HFFc6 (cell line): ENCODE measurements at places on chromosomes 4 and X.

DNA sequence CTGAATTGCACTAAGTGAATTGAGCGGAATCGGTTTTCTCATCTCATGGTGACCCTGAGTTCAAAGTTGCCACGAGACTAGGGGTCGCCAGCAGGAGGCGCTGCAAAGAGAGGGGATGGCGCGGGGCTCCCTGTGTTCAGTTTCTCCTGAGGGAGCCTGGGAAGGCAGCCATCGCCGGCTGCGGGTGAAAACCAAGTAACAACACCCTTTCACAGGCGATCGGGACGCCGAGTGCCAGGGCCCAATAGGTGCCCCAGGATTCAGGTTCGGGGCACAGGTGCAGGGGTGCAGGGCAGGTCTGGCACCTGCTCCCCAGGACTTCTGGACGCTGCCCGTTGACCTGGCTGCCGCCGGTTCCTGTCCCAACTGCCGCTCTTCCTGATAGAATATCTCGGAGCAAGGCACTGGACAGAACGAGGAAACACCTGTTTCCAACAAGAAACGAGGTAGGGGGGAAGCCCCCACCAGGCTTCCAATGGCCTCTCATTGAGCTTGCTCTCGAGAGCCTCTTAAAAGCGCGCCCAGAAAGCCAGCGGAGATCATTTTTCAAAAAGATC lies 1.1 kb upstream of the FGF16 start:
- H3K36me3 ChIP-seq = no peaks in the 10 kb centered on the region
- no peaks in the 10 kb centered on the region for H3K27me3 ChIP-seq
- H3K27ac ChIP-seq = no peak overlapping the region

- H3K27ac ChIP-seq = no peak overlapping the region
- H3K4me3 ChIP-seq = no peak overlapping the region
- peaks cover 10% of the 10 kb centered on the region for H3K27me3 ChIP-seq
Observed at GRCh38 chr4:56575820-56576429, 70.3 kb downstream of the ARL9 start.

- DNase-seq = no peak
- H3K36me3 ChIP-seq = peaks cover 7% of the 10 kb centered on the region; the same call in 1 of the 2 replicates
Observed at GRCh38 chr4:74294681-74295080, 13.6 kb upstream of the EPGN start.

- H3K27me3 ChIP-seq = peaks cover 4% of the 10 kb centered on the region; the same call in 1 of the 2 replicates
- peaks cover 7% of the 10 kb centered on the region; the same call in 1 of the 2 replicates for H3K36me3 ChIP-seq
- H3K27ac ChIP-seq = no peak overlapping the region
- no peak for DNase-seq
Observed at GRCh38 chr4:141977433-141977832, 341.1 kb downstream of the IL15 start.

DNA sequence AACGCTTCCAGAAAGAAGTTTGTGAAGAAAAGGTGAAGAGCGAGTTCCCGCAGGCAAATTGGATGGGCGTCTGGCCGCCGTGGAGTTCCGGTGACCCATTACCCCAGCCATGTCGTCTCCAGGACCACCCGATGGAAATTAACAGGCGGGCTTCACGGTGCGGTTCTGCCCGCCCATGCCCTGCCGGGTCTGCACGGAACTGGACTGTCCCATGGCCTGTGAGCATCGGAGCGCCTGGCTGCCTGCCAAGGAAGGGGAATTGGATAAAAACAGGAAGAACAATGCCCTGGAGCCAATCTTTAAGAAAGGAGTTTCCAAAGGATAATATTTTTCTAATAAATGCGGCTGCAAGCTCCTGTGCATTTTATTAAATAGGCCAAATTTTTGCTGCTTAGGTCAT lies 319.8 kb upstream of the SLC7A11 start:
- H3K36me3 ChIP-seq = no peaks in the 10 kb centered on the region
- H3K4me1 ChIP-seq = peaks cover 16% of the 10 kb centered on the region
- no peak for DNase-seq
- H3K4me3 ChIP-seq = no peak overlapping the region

DNA sequence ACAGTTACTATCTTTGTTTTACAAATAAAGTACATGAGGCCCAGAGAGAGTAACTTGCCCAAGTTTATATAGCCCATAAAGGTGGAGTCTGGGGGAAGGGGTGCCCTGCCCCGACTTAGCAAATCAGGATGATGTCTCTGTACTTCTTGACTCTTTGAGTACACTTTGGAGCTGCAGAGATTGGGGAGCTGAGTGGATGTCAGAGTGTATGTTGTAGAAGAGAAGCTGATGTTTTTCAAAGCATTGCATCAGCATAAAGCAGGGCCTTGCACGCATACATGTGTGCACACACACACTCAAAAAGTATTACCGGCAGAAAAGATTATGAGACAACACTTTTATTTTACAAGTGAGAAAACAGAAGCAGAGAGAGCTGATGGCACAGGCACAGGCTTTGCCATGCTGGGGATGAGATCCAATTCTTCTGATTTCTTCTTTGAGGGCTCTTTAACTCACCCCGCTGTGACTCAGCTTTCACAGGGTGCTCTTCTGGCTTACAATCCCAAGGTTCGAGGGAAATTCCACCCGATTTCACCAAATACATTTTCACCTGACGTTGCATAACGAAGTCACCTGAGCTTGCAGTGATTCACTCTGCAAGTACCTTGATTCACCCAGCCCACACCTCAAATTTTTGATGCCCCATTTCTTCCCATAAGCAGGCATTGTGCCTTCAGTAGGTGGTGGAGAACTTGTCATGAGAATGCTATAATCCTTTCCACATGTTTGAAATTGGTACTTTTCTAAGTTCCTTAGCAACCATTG lies 292.8 kb upstream of the BOD1L1 start:
- peak overlapping the region; percentile 84 for H3K4me3 ChIP-seq
- DNase-seq = no peak
- H3K27me3 ChIP-seq = no peaks in the 10 kb centered on the region; the same call in 1 of the 2 replicates

GRCh38 chr4:36269101-36269500 lies 12.3 kb upstream of the DTHD1 start:
- H3K4me3 ChIP-seq = no peak overlapping the region
- DNase-seq = no peak
- H3K27ac ChIP-seq = no peak overlapping the region
- H3K27me3 ChIP-seq = no peaks in the 10 kb centered on the region
- H3K36me3 ChIP-seq = no peaks in the 10 kb centered on the region; the same call in 1 of the 2 replicates

DNA sequence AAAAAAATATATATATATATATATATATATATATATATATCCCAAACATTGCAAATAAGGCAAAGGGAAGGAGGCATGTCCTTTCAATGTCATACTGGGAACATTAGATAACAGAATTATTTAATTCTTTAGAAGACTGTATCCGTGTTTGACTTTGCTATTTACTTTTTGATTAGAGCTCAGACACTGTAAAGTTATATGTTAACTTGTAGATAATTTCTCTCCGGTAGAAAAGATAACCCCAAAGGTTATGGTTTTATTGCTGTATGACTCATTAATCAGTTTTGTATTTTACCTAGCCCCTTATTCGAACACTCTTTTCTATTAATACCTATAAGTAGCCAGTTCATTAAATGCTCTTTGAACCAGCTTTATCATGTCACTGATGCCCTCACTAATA lies 150.6 kb upstream of the DUSP21 start:
- H3K27me3 ChIP-seq = no peaks in the 10 kb centered on the region; the same call in none of the 2 replicates
- H3K4me3 ChIP-seq = no peak overlapping the region
- no peaks in the 10 kb centered on the region for H3K36me3 ChIP-seq
- no peak for DNase-seq
- no peak overlapping the region for H3K27ac ChIP-seq

GRCh38 chr4:25154594-25155265 lies 5.5 kb downstream of the SEPSECS start:
- no peak for DNase-seq
- H3K4me1 ChIP-seq = peaks cover 28% of the 10 kb centered on the region
- no peak overlapping the region for H3K27ac ChIP-seq
- H3K36me3 ChIP-seq = no peaks in the 10 kb centered on the region; the same call in 1 of the 2 replicates
- H3K27me3 ChIP-seq = no peaks in the 10 kb centered on the region; the same call in 1 of the 2 replicates

DNA sequence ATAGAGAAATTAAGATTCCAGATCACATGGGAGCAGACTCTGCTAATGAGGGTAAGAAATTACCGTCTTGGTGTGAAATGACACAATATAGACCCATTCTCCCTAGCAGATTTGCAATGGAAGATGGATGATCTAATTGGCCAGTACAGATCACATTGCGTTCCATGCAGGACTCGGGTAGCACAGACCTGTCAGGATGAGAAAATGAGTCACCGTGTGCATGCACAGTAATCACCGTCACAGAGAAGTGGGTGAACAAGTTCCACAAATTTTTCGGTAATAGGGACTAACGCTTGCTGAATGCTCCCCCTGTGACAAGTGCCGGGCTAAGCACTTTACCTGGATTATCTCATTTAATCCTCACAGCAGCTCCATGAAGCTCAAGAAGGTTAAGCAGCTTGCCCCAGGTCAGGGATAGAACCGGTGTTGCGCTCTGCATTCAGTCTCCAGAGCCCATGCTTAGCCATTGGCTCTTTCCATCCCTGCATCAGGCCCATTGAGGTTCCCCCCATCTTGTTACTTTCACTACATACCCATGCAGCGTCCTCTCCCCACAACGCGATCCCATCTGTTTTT lies 375.6 kb downstream of the FBXW7 start:
- H3K4me3 ChIP-seq = no peak overlapping the region
- DNase-seq = no peak
- no peak overlapping the region for H3K27ac ChIP-seq
- peaks cover 36% of the 10 kb centered on the region for H3K4me1 ChIP-seq

DNA sequence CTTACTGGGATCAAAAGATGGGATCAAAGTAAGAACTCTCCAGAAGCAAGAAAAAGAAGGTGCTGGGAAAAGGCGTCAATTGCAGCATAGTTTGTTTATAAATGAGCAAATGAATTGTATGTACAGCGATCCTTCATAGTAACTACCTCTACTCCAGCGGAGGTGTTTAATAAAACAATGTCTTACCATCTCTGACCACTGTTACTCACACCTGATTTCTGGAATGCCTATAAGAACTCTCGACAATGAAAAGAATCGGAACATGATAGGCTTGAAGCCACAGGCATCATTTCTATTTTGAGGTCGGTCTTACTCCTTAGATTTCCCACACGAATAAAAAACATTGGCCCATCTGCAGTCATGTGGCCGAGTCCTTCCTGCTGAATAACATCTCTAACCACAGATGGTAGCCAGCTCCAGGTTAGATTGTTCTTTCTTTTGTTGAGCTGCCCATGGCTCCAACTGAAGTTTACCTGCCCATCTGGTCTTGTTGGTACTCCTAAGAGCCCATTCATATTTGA lies 67.6 kb downstream of the CLDN34 start:
- peaks cover 47% of the 10 kb centered on the region for H3K4me1 ChIP-seq
- no peak for DNase-seq
- H3K27ac ChIP-seq = no peak overlapping the region

- H3K4me1 ChIP-seq = peaks cover 11% of the 10 kb centered on the region; the same call in 1 of the 2 replicates
- DNase-seq = no peak
- no peaks in the 10 kb centered on the region for H3K27me3 ChIP-seq
- peaks cover 15% of the 10 kb centered on the region for H3K36me3 ChIP-seq
- no peak overlapping the region for H3K4me3 ChIP-seq
- no peak overlapping the region for H3K27ac ChIP-seq
Observed at GRCh38 chr4:141702472-141703182, 66.2 kb downstream of the IL15 start.

GRCh38 chrX:131621650-131622049 lies 77.8 kb downstream of the OR13H1 start:
- no peak overlapping the region for H3K4me3 ChIP-seq
- no peaks in the 10 kb centered on the region for H3K36me3 ChIP-seq
- H3K27me3 ChIP-seq = no peaks in the 10 kb centered on the region; the same call in 1 of the 2 replicates
- no peak for DNase-seq
- peaks cover 6% of the 10 kb centered on the region; the same call in 1 of the 2 replicates for H3K4me1 ChIP-seq

- H3K4me3 ChIP-seq = no peak overlapping the region; the same call in 1 of the 2 replicates
- no peak overlapping the region for H3K27ac ChIP-seq
- no peaks in the 10 kb centered on the region for H3K36me3 ChIP-seq
- peak; percentile 40 for DNase-seq
- peaks cover 21% of the 10 kb centered on the region for H3K4me1 ChIP-seq
- H3K27me3 ChIP-seq = peaks cover 19% of the 10 kb centered on the region
Observed at GRCh38 chrX:55119712-55120111, 30.9 kb downstream of the PAGE2 start.

DNA sequence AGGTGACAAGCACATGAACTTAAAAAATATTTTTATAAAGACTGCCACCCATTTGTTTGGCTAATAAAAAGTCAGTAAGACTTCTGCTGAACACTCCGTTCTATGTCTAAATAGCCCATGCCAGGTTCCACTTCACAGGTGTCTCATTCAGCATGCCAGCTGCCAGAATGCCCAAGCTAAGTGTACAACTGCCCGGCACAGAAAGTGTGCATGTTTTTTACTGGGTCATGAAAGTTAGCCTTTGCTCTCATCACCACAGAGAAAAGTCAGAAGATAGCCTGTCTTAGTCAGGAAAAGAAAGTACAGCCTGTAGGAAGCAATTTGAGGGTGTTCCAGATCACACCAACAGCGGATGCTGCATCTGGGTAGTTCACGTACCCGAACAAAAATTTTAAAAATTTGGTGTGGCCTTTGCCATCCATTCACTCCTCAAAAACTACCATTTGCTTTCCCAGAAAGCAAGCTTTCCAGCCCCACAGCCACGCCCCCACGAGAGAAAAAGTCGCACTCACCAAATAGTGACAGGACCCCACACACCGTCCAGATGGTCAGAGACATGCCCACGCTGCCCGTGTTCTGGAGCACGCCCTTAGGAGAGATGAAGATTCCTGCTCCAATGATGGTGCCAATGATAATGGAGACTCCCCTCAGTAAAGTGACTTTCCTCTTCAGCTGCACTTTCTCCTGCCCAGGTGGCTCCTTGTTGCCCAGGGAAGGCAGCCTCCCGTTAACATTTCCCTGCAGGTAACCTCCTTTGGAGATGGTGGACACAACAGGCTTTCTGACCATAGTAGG lies 671 bp downstream of the SLC7A11 start:
- peak overlapping the region; percentile 97 for H3K27ac ChIP-seq
- peak; percentile 23 for DNase-seq
- H3K27me3 ChIP-seq = peaks cover 8% of the 10 kb centered on the region
- peak overlapping the region; percentile 91 for H3K4me3 ChIP-seq
- H3K36me3 ChIP-seq = peaks cover 37% of the 10 kb centered on the region

GRCh38 chrX:133645977-133646718 lies 230.9 kb upstream of the GPC4 start:
- H3K27me3 ChIP-seq = no peaks in the 10 kb centered on the region; the same call in 1 of the 2 replicates
- no peaks in the 10 kb centered on the region; the same call in 1 of the 2 replicates for H3K36me3 ChIP-seq
- no peak for DNase-seq

GRCh38 chr4:123851521-123851920 lies 454.9 kb downstream of the SPRY1 start:
- H3K27ac ChIP-seq = no peak overlapping the region
- H3K27me3 ChIP-seq = no peaks in the 10 kb centered on the region
- no peaks in the 10 kb centered on the region for H3K36me3 ChIP-seq

DNA sequence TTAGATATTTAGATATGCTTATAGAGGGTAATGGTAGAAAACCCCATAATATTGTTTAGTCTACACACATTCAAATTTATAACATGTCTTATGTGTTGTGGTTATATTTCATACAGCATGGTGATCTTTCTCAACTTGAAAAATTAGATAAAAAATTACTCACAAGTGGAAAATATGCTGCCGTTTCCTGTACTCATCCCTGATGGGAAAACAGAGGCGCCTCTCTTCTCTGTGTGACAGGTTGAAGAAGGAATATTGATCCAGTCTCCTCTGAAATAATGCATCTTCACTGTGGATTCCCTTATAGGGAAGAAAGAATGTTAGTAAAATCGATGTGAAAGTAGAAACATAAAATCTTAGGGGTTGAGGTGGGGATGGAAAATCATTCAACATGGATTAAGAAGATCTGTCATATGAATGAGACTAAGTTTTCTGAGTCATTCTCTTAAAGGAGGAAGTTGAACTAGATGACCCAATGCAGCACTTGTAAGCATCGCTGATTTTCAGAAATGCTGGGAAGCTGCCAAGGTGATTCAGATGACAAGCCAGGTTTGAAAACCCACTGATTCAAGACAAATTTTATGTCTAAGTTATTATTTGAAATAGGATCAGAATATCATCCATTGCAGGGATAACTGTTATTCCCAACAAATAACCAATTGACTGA lies 70.7 kb downstream of the ANKRD50 start:
- peaks cover 61% of the 10 kb centered on the region for H3K4me1 ChIP-seq
- peak overlapping the region; percentile 65 for H3K4me3 ChIP-seq
- DNase-seq = peak; percentile 83
- H3K27ac ChIP-seq = peak overlapping the region; percentile 61
- peaks cover 14% of the 10 kb centered on the region; the same call in 1 of the 2 replicates for H3K36me3 ChIP-seq
